GM12865 (cell line): ENCODE measurements at places on chromosomes 3 and 15.
A peak's percentile ranks its signal among the peaks of the same experiment; 100 is the strongest.

DNA sequence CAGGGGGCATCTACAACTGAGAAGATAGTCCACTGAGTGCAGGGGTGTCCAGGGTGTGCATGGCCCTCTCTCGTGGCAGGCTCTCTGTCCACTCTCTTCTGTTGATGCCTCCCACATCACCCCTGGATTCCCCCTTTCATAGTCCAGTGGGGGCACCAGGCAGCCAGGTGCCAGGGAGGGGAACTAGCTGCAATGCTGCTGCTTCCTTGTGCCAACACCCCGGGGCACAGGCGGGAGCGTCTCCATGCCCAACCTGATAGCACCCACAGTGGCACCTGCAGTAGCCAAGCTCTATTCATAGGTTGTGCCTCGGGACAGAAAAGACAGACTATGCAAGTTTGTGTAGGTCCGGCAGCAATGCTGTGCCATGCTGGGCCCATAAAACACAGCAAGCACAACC, 11.7 kb downstream of the DUOX2 start:
- no peak for DNase-seq

GRCh38 chr15:70095408-70096214, 2.1 kb downstream of the TLE3 start:
- peak; percentile 58 for DNase-seq

- no peak for DNase-seq
Observed at GRCh38 chr3:38235466-38235865, 30.1 kb upstream of the SLC22A13 start.

DNA sequence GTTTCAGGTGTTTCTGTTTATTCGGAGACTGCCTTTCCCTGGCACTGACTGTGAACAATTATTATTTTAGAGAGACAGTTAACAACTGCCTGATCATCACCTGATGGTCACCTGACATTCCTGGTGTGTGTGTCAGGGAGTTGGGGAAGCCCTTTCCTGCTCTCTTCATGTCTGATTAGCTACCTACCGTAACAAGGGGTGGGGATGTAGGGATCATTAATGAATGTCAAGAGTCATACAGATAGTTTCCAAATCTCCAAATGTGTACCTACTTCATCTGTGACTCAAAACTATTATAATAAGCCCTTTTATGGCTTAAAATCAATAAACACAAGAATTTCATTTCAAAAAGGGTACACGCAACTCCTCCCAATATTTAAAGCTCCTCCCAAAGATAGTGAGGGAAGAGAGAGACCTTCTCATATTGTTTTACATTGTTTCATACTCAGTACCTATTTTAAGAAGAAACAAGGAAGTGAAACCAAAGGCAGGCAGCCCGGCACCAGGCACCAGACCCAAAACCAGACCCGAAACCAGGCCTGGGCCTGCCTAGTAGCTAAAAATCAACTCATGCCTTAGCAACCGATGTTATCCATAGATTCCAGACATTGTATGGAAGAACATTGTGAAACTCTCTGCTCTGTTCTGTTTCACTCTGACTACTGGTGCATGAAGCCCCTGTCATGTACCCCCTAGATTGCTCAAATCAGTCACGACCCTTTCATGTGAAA, 844.9 kb upstream of the ALCAM start:
- peak; percentile 86 for DNase-seq

- DNase-seq: no peak
Observed at GRCh38 chr3:106349191-106349881, 480.5 kb upstream of the CBLB start.

DNA sequence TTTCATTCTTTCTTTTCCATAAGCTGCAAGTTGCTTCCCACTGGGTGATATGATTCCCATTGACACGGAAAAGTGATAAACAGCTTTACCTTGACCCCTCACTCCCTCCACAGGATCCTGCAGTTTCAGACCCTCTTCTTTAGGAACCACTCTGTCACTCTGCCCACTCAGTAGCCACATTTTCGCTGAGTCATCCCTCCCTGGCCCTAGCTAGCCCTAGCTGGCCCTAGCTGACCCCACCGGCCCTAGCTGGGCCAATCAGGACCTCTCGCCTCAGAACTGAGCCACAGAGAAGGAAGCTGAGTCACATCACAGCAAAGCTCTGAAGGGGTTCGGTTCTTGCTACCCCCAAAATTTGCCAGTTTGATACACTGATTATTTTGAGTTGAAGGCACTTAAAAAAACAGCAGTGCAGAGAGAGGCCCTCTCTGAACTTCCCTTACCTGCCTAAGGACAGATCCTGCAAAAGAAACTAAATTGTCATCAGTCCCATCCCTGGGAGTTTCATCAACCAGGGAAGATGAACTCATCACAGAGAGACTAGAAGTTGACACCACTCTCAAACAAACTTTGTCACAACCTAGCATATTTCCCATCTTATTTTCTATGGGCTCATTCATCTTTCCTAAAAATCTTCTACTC, 233.5 kb upstream of the PROK2 start:
- DNase-seq: no peak

DNA sequence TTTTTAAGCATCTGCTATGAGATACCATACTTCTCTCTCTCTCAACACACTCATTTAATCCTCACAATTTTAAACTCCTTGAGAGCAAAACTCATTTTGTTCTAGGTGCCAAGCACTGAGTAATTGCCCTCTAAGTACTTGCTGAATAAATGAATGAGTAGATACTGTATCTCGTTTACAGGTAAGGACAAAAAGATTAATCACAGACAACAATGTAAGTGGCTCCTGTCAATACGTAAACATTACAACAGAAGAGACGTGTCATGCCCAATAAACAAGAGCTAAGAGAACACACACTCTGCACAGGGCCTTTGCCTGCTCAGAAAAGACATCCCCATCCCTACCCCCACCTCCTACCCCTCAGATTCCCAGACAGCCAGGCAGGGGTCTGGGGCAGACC, 59.8 kb downstream of the CHSY1 start:
- DNase-seq: no peak
